ENCODE measurements at places on chromosomes 11 and 22. TPM values are rescaled to one million over a fixed set of nuclear protein-coding genes. Genes with fewer than 3 reads are reported as not detected.

Gene MMP10
- not detected for total RNA-seq

Gene TMEM191C
- total RNA-seq = 1.1 TPM

Gene ESAM
- total RNA-seq = 0.66 TPM

Gene OSBP2
- 22.5 TPM for total RNA-seq

Gene DNAJB7
- total RNA-seq = not detected

Gene INS
- total RNA-seq = not detected

Gene PIH1D2
- 1.3 TPM for total RNA-seq

- DNase-seq = peak; percentile 59
These were observed 8.2 kb downstream of the SUSD2 start for GRCh38 chr22:24189249-24190158.

DNA sequence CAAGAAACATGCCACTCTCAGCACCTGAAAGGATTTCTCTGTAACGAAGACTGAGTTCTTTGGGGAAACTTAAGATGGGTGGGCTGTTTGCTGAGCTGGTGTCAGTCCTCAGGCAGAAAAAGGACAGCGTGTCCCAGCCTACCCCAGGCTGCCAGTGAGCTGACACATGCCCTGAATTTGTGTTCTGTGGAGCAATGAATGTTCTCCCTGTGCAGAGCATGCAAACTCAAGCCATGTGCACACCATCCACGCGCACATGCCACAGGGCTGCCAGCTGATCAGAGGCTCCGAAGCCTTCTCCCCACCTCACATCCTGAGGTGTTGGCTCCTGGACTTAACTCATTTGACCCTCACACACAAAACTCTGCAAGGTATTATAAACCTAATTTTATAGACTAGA is 104.9 kb downstream of the KCNC1 start:
- DNase-seq = no peak

DNA sequence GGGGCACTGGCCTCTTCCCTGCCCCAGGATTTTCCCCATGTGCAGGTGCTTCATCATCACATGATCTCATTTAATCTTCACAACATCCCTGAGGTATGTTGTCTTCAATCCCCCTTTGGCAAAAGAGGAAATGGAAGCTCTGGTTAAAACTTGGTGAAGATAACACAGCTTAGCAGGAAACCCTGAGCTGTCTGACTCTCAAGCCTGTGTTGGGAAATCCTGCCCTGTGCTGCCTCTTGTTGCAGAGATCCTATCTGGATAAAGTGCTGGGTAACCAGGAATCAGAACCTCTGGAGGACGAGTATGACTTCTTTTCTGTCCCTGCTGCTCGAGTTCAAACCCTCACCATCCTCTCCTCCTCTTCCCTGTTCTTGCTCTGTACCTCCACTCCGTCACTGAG is 13.1 kb upstream of the E2F8 start:
- DNase-seq = no peak

GRCh38 chr11:76131142-76131541 is 75.2 kb downstream of the WNT11 start:
- DNase-seq = no peak

GRCh38 chr11:47144541-47144940 is 32.1 kb downstream of the ARFGAP2 start:
- DNase-seq = no peak

GRCh38 chr11:7904917-7905316 is 26.2 kb downstream of the OR10A6 start:
- peak; percentile 11 for DNase-seq

DNA sequence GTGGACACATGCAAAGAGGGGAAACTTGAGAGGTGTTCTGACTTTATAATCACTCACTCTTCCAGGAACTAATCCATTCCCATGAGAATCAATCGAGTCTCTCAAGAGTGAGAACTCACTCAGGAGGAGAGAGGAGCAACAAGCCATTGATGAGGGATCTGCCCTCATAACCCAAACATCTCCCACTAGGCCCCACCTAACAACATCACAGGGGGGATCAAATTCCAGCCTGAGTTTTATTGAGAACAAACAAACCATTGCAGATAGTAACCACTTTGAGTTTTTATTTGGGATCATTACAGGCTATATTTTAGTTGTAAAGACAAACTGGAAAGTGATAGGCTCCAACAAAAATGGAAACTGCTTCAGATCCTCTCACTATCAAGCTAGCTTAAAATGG is 328.8 kb upstream of the CTSC start:
- DNase-seq = no peak

DNA sequence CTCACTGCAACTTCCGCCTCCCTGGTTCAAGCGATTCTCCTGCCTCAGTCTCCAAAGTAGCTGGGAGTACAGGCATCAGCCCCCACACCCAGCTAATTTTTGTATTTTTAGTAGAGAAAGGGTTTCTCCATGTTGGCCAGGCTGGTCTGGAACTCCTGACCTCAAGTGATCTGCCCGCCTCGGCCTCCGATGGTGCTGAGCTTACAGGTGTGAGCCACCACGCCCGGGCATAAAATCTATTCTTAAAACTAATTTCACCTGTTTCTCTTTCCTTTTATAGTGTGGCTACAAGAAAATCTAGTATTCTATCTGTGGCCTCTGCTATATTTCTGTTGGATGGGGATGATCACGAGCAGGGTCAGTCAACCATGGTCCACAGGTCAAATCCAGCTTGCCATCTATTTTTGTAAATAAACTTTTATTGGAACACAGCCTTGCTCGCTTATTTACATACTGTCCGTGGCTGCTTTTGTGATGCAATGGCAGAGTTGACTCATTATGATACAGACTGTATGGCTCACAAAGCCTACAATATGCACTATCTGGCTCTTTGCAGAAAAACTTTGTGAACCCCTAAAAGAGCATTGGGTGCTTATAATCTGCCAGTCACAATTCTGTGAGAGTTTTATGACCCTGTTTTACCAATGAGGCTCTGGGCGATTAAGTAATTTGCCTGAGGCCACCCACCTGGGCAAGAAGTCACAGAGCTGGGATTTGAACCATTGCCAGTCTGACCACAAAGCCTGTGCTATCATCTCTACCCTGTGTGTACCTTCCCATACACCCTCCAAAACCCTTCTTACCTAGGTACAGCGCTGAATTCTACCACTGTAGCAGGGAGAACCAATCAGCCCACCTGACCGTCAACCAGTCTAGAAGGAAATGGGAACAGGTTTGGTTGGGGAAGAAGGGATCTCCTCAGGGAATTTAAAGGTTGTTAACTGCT is 28.3 kb downstream of the SLC1A2 start:
- peak; percentile 73 for DNase-seq

GRCh38 chr11:24238771-24239645 is 257.8 kb upstream of the LUZP2 start:
- DNase-seq = peak; percentile 48

DNA sequence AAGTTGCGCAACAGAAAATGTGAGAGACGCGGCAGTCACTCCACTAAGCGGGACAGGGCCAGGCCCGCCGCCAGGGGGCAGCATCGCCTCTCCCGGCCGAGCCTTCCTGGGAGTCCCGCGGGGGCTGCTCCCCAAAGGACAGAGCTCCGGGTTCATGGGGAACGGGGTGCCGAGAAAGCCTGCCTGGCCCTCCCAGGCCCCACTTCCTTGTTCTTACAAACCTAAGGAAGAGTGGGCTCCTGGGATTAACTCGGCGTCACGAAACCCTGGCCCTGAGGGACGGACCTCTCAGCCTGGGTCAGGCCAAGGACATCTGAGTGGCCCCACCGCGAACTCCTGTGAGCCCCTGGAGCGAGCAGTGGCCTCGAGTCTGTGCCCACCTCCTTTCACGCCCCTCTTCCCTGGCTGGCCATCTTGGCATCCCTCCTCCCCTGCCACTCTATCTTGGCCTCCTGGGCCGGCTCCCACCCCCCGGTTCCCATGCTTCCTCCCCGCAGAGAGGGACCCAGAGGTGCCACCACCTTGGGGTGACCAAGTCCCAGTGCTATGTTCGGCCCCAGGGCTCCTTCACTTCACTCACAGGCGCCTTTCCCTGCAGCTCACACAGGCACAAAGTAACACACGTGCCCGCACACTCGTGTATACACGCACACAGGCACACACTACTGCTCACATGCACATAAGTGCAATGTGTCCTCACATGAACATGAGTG is 99.9 kb upstream of the FGF3 start:
- DNase-seq = peak; percentile 41

- no peak for DNase-seq
These were observed 14.5 kb downstream of the OVOL1 start for GRCh38 chr11:65801153-65801987.

- DNase-seq = no peak
These were observed 38.7 kb downstream of the REXO2 start for GRCh38 chr11:114478001-114478410.

DNA sequence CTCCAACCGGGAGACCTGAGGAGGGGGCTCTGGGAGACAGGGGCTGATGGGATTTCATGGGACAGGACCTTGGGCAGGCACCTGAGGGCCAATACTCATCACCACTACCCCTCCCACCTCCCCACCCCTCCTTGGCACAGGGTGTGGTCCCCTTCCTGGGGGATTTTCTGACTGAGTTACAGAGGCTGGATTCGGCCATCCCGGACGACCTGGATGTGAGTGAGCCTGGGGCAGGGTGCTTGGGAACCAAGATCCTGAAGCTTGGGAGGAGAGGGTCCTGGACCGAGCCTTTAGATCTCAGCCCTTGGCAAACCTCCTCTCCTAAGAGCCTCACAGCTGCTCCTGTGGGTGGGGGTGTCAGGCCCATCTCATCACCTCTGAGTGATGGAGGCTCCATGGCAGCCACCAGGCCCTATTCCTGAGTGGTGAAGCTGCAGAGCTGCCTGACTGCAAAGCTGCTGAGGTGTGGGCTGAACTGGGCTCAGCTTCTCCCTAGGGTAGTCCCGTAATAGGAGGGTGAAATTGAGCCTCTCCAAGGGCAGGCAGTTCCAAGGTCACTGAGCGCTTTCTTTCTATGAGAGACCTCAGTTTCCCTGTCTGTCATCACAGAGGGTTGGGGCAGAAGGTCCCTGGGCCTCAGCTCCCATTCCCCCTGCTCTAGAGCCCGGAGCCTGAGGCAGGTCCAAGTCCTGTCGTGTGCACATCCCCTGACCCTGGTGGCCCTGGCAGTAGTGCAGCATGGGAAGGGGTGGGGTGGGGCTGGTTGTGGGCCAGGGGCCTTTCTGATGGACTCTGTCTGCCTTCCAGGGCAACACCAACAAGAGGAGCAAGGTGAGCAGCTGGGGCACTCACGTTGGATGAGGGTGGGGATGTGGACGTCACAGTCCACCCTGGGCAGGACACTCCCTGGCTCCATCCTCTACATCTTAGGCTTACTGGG is 6.5 kb downstream of the RGL4 start:
- DNase-seq = no peak

GRCh38 chr22:40345815-40346184 is 500 bp upstream of the ADSL start:
- DNase-seq = no peak

All from HT1080 (cell line).